Lung microvascular endothelial cell (primary cell): ENCODE measurements at places on chromosomes 5 and 9. TPM values are rescaled to one million over a fixed set of nuclear protein-coding genes. Genes with fewer than 3 reads are reported as not detected.

ADAMTSL2 gene
- total RNA-seq, result under 0.01 TPM in 2 replicates

CAPSL gene
- not detected in 2 replicates for total RNA-seq

TLE1 gene
- 50.8 and 96.4 TPM in 2 replicates for total RNA-seq

FGD3 gene
- not detected in 2 replicates for total RNA-seq

GPSM1 gene
- total RNA-seq, result 14.8 and 30.2 TPM in 2 replicates

PCDHA12 gene
- under 0.01 TPM in 1 of 2 replicates, not detected in the other for total RNA-seq

ADCY2 gene
- total RNA-seq, result not detected in 2 replicates

PRLR gene
- not detected in 2 replicates for total RNA-seq

GRIA1 gene
- not detected in 2 replicates for total RNA-seq

GRXCR2 gene
- not detected in 2 replicates for total RNA-seq

FGFR4 gene
- total RNA-seq, result 0.87 and 4.2 TPM in 2 replicates

NUDCD2 gene
- 3.9 and 4.2 TPM in 2 replicates for total RNA-seq

GHR gene
- total RNA-seq, result 3.1 and 5.6 TPM in 2 replicates

IL3 gene
- not detected in 2 replicates for total RNA-seq

SYNPO gene
- total RNA-seq, result 7.4 and 10.7 TPM in 2 replicates

FBXL17 gene
- 5.2 and 5.6 TPM in 2 replicates for total RNA-seq

EPB41L4A gene
- 19.6 and 49.6 TPM in 2 replicates for total RNA-seq

CDH10 gene
- total RNA-seq, result under 0.01 TPM in 1 of 2 replicates, not detected in the other

ST8SIA4 gene
- total RNA-seq, result 3.0 and 6.5 TPM in 2 replicates

FCN2 gene
- not detected in 2 replicates for total RNA-seq

ASB6 gene
- total RNA-seq, result 9.6 and 13.5 TPM in 2 replicates

CD72 gene
- total RNA-seq, result under 0.01 TPM in 1 of 2 replicates, not detected in the other

TAF11L5 gene
- not detected in 2 replicates for total RNA-seq

SAXO1 gene
- total RNA-seq, result under 0.01 TPM in 1 of 2 replicates, not detected in the other

TEX48 gene
- not detected in 2 replicates for total RNA-seq

ROR2 gene
- under 0.01 TPM in 1 of 2 replicates, not detected in the other for total RNA-seq

PCDHGB6 gene
- 1.3 and 2.4 TPM in 2 replicates for total RNA-seq

SCGB3A1 gene
- total RNA-seq, result 0.44 and 0.60 TPM in 2 replicates

CARTPT gene
- not detected in 2 replicates for total RNA-seq

FOXI1 gene
- total RNA-seq, result not detected in 2 replicates

BTNL8 gene
- total RNA-seq, result under 0.01 and 0.20 TPM in 2 replicates

OLFM1 gene
- total RNA-seq, result 2.4 and 15.3 TPM in 2 replicates

ALDH7A1 gene
- 12.5 and 25.1 TPM in 2 replicates for total RNA-seq

SH3PXD2B gene
- 13.5 and 15.3 TPM in 2 replicates for total RNA-seq

DMGDH gene
- 0.22 and 0.40 TPM in 2 replicates for total RNA-seq

ARSI gene
- 0.22 TPM in 1 of 2 replicates, not detected in the other for total RNA-seq

SETD9 gene
- 11.6 and 14.5 TPM in 2 replicates for total RNA-seq

SLC27A6 gene
- under 0.01 TPM in 1 of 2 replicates, not detected in the other for total RNA-seq

ZNF346 gene
- 14.2 and 17.3 TPM in 2 replicates for total RNA-seq

IRX4 gene
- total RNA-seq, result not detected in 2 replicates

FOXD4L6 gene
- total RNA-seq, result under 0.01 TPM in 1 of 2 replicates, not detected in the other

C8G gene
- total RNA-seq, result 0.60 and 0.65 TPM in 2 replicates

SLC2A6 gene
- total RNA-seq, result 12.1 and 21.6 TPM in 2 replicates

IFNA7 gene
- total RNA-seq, result not detected in 2 replicates

ELOVL7 gene
- total RNA-seq, result under 0.01 TPM in 2 replicates

SMAD5 gene
- 26.2 and 28.6 TPM in 2 replicates for total RNA-seq

PCDHGA11 gene
- 4.1 and 4.4 TPM in 2 replicates for total RNA-seq

ARID3C gene
- under 0.01 and 0.20 TPM in 2 replicates for total RNA-seq

VDAC1 gene
- total RNA-seq, result 189 and 220 TPM in 2 replicates

NUTM2F gene
- not detected in 2 replicates for total RNA-seq

IRX1 gene
- under 0.01 TPM in 1 of 2 replicates, not detected in the other for total RNA-seq

NPR3 gene
- total RNA-seq, result under 0.01 and 0.22 TPM in 2 replicates

LPCAT1 gene
- total RNA-seq, result 17.7 and 26.2 TPM in 2 replicates

IFNA13 gene
- total RNA-seq, result not detected in 2 replicates

C7 gene
- total RNA-seq, result under 0.01 and 0.40 TPM in 2 replicates

MAST4 gene
- 16.3 and 26.8 TPM in 2 replicates for total RNA-seq
